ENCODE measurements at places on chromosomes 16 and 17.

DNA sequence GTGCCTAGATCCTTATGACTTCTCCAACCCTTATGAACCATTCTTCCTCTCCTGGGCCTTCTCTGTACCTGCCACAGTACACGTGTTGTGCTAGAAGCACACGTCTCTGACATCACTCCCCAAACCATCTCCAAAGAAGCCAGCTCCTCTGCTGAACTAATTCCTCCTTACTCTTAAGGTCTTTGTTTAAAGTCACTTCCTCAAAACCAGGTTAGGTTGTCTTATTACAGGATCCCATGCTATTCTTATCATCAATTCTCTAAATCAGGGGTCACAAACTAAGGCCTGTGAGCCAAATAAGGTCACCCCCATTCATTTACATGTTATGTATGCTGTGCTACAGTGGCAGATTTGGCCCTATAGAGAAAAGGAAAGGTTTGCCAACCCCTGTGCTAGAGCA, 4.0 kb downstream of the SUPT6H start:
- DNase-seq = no peak

- no peak for DNase-seq
These were observed 3.1 kb upstream of the SOX9 start for GRCh38 chr17:72117535-72118334.

DNA sequence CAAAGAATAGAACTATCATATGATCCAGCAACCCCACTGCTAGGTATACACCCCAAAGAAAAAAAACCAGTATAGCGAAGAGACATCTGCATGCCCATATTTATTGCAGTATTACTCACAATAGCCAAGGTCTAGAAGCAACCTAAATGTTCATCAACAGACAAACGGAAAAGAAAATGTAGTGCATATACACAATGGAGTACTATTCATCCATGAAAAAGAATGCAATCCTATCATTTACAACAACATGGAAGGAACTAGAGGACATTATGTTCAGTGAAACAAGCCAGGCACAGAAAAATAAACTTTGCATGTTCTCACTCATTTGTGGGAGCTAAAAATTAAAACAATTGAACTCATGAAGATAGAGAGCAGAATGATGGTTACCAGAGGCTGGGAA, 55.3 kb downstream of the WDR59 start:
- DNase-seq = no peak

DNA sequence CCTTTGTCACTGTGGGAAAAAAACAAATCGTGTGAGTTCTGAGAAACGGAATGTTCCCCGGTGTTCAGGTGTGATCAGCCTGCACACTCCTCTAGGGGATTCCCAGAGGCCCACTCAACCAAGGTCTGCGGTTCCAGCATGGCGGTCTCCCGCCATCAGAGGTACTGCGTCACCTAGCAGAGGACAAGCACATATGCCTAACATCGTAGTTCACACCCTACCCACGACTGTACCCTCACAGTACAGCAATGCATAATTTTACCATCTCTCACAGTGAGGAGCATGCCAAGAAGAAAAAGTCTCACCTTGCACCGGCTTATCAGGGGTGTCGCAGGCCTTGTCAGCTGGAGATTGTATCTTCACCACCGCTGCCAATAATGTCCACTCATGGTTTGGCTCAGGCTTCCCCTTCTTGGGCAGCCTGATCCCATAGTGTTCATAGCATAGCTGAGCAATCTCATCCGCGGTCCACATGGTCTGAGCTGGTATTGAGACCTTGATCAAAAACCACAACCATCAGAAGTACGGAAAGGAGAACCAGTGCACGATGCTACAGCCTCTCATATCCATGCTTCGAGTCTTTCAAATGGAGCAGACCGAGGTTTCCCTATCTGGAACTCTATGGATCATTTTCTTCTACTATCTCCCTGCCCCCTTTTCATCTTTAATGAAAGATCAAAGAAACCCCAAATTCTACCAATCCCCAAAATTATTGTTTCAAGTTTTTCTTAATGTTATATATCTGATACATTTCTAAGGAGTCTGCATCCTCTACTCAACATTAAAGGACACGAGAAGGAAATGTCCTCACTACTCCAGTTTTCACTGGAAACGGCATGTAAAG, 2.5 kb downstream of the ADAT1 start:
- no peak for DNase-seq

- no peak for DNase-seq
These were observed 1.3 kb downstream of the NF1 start for GRCh38 chr17:31096106-31096436.
